ENCODE measurements at places on chromosomes 16 and 17. TPM values are rescaled to one million over a fixed set of nuclear protein-coding genes. Genes with fewer than 3 reads are reported as not detected.

KRT27 gene
- not detected for total RNA-seq

ZACN gene
- not detected for total RNA-seq

SEZ6L2 gene
- 1.8 TPM for total RNA-seq

ZMYND15 gene
- total RNA-seq = 0.51 TPM

CA10 gene
- not detected for total RNA-seq

GPR179 gene
- total RNA-seq = under 0.01 TPM

SLC16A5 gene
- total RNA-seq = 8.4 TPM

Measured in fibroblast of lung (primary cell).